LoVo (cell line): ENCODE measurements at places on chromosomes 7 and 10.

GRCh38 chr7:94043299-94043698 lies 39.1 kb upstream of the BET1 start:
- DNase-seq = peak; percentile 4

GRCh38 chr10:111116211-111116610 lies 39.4 kb downstream of the ADRA2A start:
- no peak for DNase-seq

GRCh38 chr7:92730808-92731207 lies 105.6 kb downstream of the CDK6 start:
- no peak for DNase-seq

DNA sequence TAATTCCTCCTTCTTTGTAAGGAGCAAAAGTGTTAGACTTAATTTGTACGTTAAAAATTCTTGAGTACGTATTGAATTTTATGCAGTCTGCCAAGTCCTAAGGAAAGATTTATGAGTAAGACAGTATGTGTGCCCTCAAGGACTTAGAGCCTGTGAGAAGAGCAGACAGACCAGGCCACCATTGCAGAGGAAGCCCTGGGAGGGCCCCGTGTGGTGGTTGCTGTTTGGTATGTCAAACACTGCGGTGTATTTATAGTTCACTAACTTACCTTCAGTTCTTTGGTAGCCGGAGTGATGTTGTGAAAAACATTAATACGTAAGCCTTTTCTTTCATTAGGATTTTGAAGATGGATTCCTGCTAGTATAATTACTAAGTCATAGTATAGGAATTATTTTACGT lies 82.9 kb downstream of the GALNT11 start:
- DNase-seq = no peak

DNA sequence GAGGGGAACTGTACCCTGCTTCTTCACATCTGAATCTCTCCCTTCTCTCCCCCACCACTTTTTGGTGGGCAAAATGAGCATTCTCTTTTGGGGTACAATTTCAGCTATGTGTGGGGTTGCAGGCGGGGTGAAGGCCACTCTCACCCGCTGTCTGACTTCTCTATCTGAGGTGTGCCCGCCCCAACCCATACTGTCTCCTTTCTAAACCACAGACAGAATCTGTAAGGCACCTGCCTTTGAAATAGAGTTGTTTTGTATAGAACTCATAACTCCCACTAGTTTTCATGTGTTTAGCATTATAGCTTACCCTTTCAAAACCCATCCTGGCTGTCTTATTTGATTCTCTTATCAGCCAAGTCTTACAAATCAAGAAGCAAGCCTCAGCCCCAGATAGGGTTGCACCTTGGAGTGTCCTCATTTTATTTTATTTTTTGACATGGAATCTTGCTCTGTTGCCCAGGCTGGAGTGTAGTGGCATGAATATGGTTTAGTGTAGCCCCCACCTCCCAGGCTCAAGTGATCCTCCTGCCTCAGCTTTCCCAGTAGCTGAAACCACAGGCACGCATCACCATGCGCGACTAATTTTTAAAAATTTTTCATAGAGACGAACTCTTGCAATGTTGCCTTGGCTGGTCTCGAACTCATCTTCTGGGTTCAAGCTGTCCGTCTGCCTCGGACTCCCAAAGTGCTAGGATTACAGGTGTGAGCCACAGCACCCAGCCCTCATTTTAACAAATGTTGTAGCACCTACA lies 11.9 kb downstream of the TSPAN14 start:
- no peak for DNase-seq

- peak; percentile 67 for DNase-seq
Measured at GRCh38 chr10:32197423-32197822, 141.2 kb upstream of the KIF5B start.

DNA sequence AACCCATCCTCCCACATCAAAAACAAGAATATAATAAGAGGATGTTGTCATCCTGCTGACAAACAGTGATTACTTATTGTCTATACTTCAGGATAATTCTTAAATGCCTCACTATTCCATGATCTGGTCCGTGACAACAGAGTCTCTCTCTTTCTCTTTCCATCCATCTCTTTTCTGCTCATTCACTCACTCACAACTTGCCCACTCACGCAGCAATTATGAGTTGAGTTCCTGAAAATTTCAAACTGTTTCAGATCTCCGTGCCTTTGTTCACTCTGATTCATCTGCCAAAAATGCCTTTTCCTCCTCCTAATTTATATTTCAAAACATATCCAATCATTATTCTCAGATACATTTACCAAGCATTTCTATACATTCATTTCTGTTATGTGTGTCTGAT lies 1.4 kb downstream of the OR6B1 start:
- no peak for DNase-seq

GRCh38 chr10:118458957-118459641 lies 117.0 kb upstream of the FAM204A start:
- DNase-seq = no peak

DNA sequence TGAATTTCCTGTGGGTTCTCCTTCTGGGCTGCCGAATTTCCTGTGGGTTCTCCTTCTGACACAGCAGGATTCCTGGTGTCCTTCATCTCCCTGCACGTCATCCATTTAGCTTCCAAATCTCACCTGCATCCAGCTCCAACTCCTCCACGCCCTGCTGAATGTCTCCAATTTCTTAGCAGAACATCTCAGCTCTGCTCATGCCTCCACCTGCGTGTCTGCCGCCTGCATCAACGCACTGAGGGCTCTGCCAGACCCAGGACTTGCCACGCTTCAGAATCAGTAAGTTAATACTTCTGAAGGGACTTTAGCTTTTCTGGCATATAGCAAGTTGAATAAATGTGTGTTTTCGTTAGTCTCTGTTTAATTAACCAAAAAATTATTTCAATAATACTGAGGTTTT lies 31.1 kb upstream of the VIPR2 start:
- no peak for DNase-seq

DNA sequence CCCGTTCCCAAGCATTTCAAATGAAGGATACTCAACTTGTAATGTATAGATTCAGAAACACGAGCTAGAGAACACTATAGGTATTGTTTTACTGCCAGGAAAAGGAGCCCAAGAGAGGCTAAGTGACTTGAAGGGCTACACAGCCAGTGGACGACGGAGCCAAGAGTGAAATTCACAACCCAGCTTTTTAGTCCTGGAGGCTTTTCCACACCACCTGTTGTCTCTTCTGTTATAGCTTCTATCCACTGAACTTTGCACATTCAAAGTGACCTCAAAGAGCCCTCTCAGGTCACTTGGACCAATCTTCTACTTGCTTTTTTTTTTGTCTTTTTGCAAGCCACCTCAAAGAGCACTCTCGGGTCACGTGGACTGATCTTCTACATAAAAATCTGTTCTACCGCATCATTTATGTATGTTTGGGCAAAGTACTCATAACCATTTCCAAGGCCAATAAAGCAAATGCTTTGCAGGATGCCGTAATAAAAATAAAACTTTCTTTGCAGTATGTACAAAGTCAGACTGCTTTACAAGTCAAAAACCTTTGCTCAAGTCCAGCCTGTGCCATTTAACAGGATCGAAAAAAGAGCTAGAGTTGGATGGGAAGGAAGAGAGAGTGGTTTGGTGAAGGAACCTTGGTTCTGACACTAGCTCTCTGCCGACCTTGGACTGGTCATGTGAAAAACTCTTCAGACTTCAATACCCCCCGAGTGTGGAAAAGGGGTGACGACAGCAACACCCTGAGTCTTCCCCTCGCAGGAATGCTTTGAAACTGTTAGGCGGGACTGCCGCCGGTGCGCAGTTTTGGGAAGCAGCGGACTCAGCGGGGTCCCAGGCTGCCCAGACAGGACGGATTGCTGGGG lies 821 bp downstream of the SLC35B4 start:
- peak; percentile 14 for DNase-seq

- DNase-seq = no peak
Measured at GRCh38 chr7:116177009-116177408, 33.3 kb upstream of the TES start.

GRCh38 chr7:144022169-144022568 lies 22.0 kb downstream of the OR6B1 start:
- DNase-seq = no peak

DNA sequence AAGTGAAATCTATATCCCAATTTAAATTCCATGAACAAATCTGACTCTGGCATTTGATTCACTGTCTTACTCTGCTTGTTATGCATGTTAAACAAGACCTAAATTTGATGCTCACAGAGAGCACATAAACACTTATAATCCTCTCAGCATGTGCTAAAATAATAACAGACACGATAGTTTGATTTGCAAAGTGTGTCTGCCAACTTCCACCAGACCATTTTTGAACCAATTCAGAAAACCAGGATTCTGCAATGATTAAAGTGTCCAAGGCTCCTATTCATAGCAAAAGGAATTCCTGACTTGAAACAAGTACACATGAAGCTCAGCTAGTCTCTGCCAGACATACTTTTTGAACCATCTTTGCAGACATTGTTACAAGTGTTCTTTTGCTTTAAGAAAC lies 11.2 kb downstream of the RBM20 start:
- DNase-seq = no peak

DNA sequence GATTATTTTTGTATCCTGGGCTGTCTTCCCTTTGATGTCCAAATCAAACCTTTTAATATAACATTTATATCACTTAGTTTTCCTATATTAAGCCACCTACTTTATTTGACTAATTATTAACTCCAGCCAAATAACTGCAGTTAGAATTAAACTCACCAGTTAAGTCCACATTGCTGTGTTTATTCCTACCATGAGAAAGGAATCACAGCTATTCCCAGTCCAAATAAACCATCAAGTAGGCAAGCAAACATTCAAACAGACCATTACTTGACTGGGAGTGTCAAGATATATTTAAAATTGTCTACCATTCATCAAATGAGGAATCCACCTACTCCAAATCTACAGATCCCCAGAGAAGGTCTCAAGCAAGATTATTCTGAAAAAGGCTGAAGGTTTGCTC lies 22.4 kb downstream of the PDE1C start:
- no peak for DNase-seq

- DNase-seq = no peak
Measured at GRCh38 chr10:119976421-119976820, 83.9 kb downstream of the SEC23IP start.

DNA sequence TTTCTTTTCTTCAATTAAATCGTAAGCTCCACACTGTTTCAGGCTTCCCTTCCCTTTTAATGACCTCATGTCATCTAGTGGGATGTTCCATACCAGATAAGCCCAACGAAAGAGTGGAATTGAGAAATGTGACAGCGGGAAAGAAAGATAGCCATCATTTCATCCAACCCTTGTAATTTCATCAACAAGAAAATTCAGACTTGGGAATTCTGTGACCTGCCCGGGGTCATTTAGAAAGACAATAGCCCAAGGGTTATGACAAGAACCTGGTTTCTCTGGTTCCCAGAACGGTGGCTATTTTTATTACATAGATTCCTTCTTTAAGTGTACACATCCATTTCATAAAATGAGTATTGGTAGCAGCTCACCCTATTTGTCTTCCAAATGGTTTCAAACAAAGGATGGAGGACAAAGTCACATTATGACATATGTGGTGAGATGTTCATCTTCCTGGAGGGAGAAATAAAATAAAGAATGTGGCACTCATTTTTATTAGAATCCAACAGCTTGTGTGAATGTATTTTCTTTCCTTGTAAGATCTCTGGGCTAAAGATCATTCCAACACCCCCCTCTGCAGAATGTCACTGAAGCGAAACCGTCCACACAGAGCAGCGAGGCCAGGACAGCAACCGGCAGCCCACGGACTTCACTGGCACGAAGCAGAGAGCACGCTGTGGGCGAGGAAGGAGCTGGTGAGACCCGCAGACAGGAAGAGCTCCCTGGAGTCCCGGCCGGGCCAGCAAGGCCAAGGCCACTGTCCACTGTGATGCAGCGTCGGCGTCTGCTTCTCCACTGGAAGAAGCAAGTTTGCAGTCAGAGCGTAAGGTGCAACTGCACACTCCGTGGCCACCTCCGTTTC lies 199.9 kb downstream of the KLF6 start:
- no peak for DNase-seq

- DNase-seq = no peak
Measured at GRCh38 chr7:55568613-55569268, 3.6 kb downstream of the VOPP1 start.

GRCh38 chr10:106312087-106312486 lies 852.4 kb downstream of the SORCS1 start:
- no peak for DNase-seq

DNA sequence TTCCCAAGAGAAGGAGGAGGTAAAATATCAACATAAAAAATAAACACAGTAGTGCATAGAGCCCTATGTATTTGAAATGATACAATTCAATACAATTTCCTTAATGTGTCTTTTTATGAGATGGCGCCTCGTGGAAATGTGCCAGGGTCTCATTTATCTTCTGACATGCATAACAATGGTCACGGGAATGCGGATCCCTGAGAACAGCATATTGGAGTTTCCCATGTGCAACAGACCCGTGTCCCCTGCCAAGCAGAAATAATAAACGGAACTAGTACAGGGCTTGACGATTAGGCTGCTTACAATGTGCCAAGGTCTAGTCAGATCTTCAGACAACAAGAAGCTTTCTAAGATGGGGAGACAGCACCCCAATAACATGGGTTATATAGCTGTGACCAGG lies 217.9 kb downstream of the ARHGAP21 start:
- DNase-seq = no peak

DNA sequence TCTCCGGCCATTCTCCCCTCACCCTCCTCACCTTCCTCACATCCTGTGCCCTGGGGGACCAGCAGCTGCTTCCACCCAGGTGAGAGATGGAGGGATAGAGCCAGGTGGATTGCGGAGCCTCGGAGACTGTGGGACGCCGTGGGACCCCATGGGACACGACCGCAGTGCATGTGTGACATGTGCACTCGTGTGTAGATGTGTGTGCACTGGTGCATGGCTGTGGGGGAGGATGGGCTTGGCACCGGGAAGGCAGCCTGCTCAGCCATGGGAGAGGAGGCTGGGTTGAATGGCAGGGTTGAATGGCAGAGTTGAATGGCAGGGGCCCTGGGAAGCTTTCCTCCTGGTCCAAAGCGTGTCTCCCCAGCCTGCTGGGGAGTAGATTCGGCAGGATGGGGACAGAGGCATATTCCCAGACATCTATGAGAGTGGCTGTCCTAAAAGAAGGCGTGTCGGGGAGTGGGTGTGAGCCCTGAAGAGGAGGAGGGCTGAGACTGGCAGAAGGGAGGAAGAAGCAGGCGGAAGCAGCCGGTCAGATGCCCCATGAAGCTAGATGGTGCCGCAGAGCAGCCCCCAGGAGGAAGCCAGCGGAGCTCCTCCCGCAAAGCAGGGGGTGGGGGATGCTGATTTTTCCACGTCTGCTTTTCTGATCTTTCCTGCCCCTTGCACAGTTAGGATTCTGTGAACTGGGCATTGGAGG lies 815 bp downstream of the GIMAP8 start:
- no peak for DNase-seq
